ENCODE measurements at places on chromosomes 16 and 17. TPM values are rescaled to one million over a fixed set of nuclear protein-coding genes. Genes with fewer than 3 reads are reported as not detected.

The ZFPM1 gene
- total RNA-seq = 3.6 TPM

The MYH1 gene
- total RNA-seq = not detected

The LRRC45 gene
- 4.7 TPM for total RNA-seq

The FOXN1 gene
- not detected for total RNA-seq

DNA sequence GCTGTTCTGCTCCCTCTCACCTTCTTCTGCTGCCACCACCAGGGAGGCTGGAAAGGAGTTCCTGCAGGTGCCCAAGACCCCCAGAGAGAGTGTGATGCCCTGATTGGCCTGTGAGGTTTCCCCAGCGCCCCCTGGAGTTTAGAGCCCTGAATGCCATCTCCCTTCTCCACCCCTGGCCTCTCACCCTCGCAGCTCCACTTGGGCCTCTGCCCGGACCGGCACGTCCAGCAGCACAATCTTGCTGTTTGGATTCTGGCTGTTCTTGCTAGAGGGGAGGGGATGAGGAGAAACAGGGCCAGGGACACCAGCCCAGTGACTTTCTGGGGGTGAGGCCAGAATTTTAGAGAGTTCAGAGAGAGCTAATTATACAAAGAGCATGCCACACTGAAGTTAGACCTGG is 12.5 kb upstream of the FAM171A2 start:
- peak; percentile 81 for DNase-seq

DNA sequence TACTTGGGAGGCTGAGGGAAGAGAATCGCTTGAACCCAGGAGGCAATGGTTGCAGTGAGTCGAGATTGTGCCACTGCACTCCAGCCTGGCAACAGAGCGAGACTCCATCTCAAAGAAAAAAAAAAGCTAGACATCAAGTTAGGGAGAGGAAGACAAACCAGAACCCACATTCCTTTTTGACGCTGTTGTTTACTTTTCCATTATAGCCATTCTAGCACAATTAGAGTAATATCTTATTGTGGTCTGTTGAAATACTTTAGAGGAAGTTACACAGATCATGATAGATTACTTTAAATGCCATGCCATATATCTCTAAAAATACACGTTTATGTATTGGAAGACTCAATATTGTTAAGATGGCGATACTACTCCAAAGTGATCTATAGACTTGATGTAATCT is 16.5 kb upstream of the ABCC1 start:
- no peak for DNase-seq

DNA sequence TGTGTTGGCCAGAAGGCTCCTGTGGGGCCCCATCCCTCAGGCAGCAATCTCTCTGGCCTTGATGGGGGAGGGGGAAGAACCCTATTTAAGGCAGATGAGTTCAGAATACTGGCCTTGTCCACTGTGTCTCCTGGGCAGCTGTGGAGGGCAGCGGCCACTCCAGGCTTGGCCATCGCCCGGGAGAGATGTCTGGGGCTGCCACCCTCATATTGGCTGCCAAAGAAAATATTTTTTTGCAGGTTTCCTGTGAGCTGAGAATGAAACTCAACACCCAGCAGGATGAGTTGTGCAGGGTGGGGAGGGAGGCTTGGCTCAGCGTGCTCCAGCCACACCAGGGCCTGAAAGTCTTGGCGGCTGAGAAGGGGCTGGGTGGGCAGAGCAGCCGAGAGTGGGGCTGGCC is 14.4 kb upstream of the TIMP2 start:
- DNase-seq = no peak

DNA sequence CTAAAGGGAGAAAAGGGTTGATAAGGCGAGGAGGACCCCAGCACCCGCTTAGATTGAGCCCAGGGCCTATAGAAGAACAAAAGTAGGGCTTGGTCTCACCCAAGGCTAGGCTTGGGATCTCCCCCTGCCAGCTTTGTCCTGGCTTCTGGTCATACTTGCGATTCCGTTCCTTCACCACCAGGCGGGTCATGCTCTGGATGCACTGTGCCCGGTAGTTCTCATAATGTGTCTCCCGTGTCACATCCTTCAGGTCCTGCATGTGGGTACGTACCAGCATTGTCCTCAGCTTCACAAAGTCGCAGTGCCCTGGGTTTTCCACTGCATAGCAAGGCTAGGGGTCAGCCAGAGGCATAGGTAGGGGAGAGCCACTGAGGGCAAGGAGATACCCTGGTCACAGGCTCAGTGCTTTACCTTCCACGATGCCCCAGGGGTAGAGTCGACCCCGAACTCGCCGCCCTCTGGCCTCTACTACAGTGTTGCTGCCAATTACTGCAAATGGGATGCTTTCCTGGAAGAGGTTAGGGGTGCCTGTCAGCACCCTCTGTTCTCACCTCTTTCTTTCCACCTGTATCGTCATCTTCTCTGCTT is 6.5 kb upstream of the MTMR4 start:
- no peak for DNase-seq

All from Right ventricle myocardium superior (tissue), 1 donor.